Omental fat pad (tissue), 4 donors: ENCODE measurements at places on chromosomes 4 and X. TPM values are rescaled to one million over a fixed set of nuclear protein-coding genes. Genes with fewer than 3 reads are reported as not detected.

DNA sequence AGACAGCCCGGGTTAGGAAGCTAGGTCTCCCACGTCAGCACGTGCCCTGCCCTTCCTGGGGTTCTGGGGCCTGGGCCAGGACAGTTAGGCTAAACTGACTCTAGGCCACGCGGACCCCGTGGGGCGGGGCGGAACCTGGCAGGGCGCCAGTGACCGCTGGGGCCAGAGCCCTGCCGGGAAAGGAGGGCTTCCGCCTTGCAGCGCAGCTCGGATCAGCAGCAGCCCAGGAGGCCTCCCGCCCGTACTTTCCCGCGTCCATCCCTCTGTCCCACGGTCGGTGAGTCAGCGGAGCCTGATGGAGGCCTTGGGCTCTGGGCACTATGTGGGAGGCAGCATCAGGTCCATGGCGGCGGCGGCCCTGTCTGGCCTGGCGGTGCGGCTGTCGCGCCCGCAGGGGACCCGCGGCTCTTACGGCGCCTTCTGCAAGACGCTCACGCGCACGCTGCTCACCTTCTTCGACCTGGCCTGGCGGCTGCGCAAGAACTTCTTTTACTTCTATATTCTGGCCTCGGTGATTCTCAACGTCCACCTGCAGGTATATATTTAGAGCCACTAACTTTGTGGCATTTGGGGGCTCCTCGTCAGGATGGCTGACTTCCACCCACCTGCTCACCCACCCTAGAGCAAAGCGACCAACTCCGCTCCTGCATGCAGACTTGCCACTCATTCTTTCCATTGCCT is at the start of gene SMIM10:
Gene SMIM10 (plus strand): TSS at position 191 of the 681 bp plus-strand sequence. CDS start 105 bp downstream, at position 296.
- DNase-seq: peak; percentile 29

DNA sequence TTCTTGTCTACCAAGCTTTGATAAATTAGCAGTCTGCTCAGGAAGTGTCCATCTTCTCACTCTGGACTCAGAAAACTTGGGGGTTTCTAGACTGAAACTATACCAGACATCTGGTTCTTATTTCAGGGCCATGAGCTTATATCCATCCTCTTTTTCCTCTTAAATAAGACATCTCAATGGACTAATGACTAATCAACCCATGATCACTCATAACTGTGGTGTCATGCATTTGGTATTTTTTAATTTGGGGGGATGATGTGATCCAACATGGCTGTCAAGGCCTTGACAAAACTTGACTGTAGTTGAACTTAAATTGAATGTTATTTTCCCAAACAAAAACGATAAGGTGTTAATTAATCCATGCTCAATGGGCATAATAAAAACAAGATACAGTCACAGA is 87.8 kb downstream of the GPRASP3 start:
- DNase-seq: no peak

GRCh38 chr4:98293104-98293887 is 32.1 kb downstream of the RAP1GDS1 start:
- DNase-seq: no peak

DNA sequence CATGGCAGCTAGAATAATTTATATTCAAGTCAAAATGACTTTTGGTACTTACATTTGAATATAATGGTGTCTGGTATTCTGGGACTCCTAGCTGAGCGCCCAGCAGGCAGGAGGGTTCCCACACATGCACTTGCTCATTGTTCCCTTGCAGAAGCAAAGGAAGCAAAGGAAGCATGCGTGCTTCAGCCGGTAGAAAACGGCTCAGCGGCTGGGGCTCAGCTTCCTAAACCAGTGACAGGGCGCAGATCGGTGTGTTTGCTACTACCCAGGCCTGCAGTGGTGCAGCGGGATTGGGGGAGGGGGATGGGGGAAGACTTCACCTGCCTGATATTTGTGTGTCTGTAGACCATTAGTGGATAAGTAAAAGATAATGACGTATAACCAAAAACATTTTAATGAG is 978.3 kb upstream of the TENM3 start:
- DNase-seq: no peak

- no peak for DNase-seq
These were observed 463.5 kb upstream of the FAM241A start for GRCh38 chr4:111681751-111682150.

DNA sequence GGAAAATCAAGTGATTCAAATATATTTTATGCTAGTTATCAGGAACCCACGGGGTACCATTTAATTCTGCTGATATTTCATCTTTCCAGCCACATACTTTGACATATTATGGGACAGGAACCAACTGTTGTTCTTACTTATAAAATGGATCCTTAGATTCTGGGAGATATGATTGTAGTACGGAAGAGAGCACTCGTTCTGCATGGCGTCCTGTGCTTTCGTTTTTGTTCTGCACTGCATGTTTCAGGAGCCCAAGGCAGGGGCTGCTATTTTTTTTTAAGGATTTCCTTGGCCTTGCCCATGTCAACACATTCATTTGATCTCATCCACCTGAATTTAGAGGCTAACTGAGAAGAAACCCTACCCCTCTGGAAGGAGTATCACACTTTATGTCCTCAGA is 245.5 kb upstream of the TLL1 start:
- DNase-seq: no peak

DNA sequence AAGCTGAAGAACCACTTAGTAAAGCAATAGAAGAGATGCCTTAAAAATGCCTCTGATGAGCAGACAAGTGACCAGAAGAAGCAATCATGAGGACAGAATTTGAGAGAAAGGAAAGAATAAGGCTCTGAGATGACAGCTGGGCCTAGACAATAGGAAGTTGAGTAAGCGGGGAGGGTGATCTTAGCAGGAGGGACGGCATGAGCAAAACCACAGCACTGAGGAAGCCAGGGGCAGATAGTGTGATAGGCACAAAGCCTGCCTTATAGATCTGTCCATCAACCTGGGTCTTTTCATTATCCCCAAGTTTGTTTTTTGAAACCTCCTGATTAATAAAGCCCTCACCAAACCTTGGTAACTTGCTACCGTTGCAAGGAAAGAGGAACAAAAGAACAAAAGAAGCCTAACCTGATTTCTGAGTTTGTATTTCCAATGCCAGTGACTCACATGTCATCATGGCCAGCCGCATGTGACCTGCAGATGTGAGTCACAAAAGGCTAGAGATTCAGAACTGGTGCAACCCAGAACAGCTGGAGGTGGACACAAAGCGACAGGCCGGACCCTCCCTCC is 55.7 kb upstream of the PPARGC1A start:
- no peak for DNase-seq

GRCh38 chrX:133307637-133308498 is 89.7 kb upstream of the TFDP3 start:
- DNase-seq: no peak

DNA sequence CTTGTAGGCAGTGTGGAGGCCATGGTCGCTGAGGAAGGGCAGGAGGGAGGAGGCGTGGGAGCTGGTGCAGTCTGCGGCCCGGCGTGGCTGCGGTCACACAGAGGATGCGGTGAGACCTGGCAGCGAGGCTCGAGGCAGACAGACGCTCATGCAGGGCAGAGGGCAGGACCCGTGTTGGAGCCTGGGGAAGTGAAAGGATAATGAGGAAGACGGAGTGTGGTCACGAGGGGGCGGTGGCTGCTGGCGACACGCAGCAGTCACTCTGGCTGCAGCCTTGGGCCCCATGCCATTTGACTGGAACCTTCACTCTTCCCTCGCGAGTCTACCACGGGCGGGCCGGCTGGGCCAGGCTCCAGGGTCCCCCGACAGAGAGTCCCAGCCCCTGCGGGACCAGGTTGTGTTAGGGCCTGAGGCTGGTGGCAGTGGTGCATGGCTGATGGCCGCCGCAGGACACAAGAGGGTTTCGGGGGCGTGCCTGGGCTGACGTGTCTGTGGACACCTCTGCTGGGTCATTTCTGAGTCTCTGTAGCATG is 68.8 kb upstream of the HGFAC start:
- DNase-seq: no peak

- DNase-seq: no peak
These were observed 34.8 kb upstream of the DCK start for GRCh38 chr4:70958681-70959080.

- no peak for DNase-seq
These were observed 25.4 kb upstream of the TBC1D1 start for GRCh38 chr4:37865450-37865849.

Gene TLR7
- 0.32 TPM for total RNA-seq

Gene RXFP1
- not detected for total RNA-seq

Gene PLAC8
- total RNA-seq: 2.7 TPM

Gene PRKX
- 31.4 TPM for total RNA-seq

Gene DDX3X
- total RNA-seq: 354 TPM

Gene CLNK
- not detected for total RNA-seq

Gene PCSK1N
- total RNA-seq: 0.93 TPM
